ENCODE measurements at places on chromosomes 2 and 18.

- no peak for DNase-seq
Observed at GRCh38 chr2:71713581-71714580, 260.5 kb downstream of the DYSF start.

DNA sequence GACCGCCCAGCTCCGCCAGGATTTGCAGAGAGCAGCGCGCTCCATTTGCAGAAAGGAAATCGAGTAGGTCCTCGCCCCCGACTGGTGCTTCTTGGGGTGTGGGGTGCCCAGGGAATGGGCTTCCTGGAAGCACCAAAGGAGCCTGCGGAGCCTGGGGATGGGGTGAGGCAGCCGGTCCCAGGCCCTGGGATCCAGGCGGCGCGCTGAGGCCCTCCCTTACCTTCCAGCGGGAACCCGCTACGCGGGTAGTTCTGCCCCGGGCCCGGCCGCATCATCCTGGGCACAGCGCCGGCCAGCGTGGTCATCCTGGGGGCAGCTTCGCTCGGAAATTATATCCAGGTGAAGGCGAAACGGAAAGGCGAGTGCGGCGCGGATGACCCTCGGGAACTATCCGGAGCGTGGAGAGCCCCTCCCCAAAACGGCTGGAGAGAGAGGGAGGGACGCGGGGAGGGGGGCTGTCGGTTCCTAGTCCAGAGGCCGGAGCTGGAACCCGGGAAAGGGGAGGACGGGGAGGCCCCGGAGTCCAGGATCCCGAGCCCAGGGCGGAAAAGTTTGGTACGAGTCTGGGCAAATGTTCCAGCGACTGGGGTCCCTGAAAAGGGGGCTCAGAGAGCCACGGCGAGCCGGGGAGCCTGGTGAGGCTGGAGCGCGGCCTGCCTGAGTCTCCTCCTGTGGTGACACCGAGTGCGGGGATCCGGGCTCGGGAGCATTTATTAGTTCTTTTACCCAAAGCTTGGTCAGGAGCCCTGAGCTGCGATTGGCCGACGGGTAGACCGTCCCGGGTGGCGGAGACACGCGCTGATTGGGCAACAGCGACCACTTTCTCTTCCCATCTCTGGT, at the start of gene PAX3:
Gene PAX3 (minus strand): TSS at position 688 of the 840 bp plus-strand sequence. CDS start 383 bp downstream, at position 305.
- DNase-seq = no peak

GRCh38 chr2:235286622-235287374, 207.0 kb upstream of the AGAP1 start:
- DNase-seq = no peak

- DNase-seq = no peak
Observed at GRCh38 chr2:71463342-71463654, 9.9 kb downstream of the DYSF start.

DNA sequence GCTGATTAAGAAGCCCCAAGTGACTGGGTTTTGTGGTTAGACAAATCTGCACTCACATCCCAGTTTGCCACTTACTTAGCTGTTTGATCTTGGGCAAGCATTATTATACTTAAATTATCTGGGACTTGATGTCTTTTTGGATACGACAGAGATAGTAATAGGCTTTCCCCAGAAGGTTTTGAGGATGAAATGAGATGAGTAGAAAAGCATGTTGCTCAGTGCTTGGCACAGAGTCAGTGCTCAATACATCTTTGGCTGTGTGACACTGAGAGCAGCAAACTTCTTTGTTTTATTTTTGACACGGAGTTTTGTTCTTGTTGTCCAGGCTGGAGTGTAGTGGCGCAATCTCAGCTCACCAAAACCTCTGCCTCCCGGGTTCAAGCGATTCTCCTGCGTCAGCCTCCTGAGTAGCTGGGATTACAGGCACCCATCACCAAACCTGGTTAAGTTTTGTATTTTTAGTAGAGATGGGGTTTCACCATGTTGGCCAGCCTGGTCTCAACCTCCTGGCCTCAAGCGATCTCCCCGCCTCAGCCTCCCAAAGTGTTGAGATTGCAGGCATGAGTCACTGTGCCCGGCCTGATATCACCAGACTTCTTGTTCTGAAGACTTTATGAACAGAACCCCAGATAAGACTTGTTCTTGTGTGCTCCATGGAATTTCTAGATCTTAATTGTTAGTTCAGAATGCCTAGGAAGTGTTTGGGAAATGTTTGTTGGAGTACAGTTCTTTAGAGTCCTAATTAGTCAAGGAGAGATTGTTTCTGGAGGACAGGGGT, 521.2 kb downstream of the SLC4A3 start:
- no peak for DNase-seq

GRCh38 chr2:145747715-145748114, 1227.8 kb upstream of the ZEB2 start:
- DNase-seq = no peak

DNA sequence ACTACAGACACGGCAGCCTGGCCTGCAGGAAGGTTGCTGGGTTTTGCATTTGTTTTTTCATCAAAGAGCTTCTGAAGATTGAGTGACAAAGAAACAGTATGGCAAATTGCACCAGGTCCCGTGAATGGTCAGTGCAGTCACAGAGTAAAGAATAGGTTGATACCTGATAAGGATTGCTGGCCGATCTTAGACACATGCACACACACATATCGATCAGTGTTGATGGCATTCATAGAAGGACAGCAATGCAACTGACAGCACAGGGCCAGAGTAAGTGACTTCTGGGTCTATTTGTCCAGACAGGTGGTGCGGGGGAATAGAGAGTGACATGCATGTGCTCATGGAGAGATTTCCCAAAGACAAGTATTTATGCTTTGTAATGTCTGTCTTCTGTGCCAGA, 42.8 kb downstream of the NRP2 start:
- no peak for DNase-seq

GRCh38 chr2:120456867-120457266, 110.9 kb downstream of the INHBB start:
- no peak for DNase-seq

- no peak for DNase-seq
Observed at GRCh38 chr18:50848991-50849390, 29.2 kb upstream of the MRO start.

GRCh38 chr2:121220995-121221394, 64.0 kb downstream of the TFCP2L1 start:
- no peak for DNase-seq

DNA sequence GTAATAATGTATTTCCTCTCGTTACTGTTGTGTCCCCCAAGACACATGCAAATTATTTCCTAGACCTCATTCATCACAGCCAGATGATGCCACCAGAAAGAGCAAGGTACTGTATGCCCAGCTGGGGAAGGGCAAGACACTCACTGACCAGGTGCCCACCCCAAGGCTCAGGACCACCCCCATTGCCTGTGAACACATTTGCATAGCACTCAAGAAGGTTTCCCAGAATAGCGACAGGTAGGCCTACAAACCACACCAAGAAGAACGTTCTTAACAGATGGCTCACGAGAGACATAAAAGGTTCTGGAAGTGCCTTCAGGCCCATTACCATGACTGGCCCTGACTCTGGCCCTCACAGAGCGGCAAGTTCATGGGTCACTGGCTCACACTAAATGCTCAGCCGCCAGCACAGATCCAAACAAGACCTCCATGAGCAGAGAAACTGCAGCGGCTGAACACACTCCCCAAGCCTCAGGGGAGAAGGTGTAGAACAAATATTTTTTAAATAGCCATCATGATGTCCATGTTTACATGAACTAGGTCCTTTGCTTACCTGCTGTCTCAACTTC, 44.0 kb downstream of the FAM168B start:
- no peak for DNase-seq

GRCh38 chr2:201182650-201183364, at the start of gene CASP10:
CASP10 (plus strand) TSS chr2:201183141; CDS start chr2:201185778, 2,637 bp downstream.
- peak; percentile 58 for DNase-seq

DNA sequence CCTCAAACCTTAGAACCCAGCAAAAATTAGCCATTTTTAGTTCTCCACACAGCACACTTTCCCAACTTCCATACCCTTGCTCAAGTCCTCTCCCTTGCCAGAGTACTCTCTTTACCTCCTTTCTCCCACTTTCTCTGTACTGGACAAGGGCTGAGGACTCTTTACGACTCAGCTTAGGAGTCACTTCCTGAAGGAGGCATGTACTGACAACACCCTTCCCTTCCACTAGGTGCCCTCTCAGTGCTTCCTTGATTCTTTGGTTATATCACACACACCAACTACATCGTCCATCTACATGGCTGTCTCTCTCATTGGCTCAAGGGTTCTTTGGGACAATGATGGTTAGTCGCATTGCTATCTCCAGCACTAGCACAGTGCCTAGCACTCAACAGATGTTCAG, 5.2 kb upstream of the C18orf63 start:
- DNase-seq = peak; percentile 35

DNA sequence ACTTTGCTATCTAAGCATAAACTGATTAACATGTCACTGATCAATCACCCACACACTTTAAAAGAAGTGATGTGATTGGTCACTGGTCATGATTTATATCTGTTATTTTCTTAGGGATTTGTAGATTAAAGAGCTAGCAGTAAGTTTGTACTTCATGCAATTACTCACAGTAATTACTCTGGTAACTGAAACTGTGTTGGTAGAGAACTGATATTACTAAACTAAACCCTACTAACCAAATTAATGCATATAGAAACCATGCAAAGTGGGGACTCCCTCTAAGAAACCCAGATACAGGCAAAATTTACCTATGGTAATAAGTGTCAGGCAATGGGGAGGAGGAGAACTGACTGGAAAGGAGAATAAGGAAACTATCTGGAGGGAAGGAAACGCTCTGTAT, 44.8 kb upstream of the C2orf15 start:
- DNase-seq = no peak

GRCh38 chr2:43832457-43832856, 6.2 kb downstream of the ABCG5 start:
- DNase-seq = no peak

- DNase-seq = peak; percentile 65
Observed at GRCh38 chr18:63979409-63979920, 9.6 kb downstream of the SERPINB8 start.

DNA sequence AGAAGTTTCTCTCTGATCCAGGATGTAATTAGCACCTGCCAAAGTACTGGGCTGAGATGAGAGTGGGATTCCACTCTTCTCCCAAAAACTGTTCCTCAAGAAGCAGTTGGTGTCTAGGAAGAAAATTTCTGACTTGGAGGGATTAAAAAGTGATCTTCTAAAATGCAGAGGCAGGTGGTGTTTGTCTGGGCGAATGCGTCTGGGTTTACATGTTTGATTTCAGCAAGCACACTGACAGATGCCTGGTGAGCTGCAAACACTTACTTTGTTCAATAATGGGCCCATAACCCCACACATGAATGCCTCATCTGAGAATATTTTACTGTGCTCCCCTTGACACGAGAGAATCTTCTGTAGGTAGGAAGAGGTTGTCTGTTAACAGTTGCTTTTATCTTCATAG, 24.3 kb upstream of the KCNF1 start:
- DNase-seq = no peak

DNA sequence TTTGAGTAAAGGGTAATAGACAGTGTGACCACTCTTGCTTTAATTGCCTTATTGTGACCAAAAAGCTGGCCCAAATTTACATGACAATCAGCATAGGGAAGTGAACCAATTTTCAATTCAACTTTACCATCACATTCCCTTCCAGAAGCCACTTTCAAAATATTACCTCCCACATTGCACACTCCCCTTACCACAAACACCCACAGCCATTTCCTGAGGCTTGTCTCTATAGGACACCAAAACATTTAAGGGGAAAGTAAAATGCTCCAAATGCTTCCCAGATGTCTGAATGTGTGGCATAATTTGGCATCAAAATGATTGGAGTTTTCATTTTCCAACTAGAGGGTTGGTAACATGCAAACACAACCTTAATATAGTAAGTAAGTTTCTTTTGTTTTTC, 616.1 kb downstream of the SLC4A3 start:
- DNase-seq = no peak

GRCh38 chr18:52536039-52536438, 196.0 kb downstream of the DCC start:
- no peak for DNase-seq
